Activated CD4-positive, alpha-beta T cell treated with anti-CD3 and anti-CD28 coated beads for 36 hours (primary cell): ENCODE measurements at places on chromosomes 5 and 9.

DNA sequence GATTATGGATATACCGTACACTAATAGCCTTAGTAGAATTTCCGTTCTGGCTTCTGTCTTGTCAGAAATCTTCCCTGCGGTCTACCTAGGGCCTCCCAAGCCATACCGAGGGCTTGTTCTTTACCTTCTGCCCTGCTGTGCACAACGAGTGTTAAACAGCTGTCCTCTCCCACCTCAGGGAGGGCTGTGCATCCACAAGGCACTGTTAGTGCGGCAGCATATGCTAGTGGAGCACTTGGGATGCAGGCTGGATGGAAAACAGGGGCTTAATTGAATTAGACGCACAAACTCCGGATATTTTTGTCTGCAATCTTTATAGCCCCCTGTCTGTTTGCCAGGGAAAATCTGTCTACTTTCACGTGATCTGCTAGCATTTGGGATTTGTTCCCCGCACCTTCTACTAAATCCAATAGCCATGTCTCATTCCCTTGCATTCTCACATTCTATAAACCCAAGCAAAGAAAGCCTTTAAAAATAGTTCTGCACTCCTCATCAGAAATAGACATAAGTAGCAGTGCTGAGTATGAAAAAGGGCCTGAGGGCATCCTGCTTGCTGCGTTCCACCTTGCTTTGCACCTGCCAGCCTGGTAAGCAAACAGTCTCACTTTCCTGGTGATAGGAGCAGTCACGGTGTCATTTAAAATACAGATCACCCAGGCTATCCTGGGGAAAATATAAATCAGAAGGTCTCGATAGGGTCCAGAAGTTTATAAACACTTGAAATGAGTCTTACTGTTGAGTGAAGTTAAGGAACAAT lies 382.6 kb downstream of the RASEF start:
- DNase-seq: no peak

GRCh38 chr9:93316726-93317494 lies 133.0 kb downstream of the WNK2 start:
- DNase-seq: no peak

DNA sequence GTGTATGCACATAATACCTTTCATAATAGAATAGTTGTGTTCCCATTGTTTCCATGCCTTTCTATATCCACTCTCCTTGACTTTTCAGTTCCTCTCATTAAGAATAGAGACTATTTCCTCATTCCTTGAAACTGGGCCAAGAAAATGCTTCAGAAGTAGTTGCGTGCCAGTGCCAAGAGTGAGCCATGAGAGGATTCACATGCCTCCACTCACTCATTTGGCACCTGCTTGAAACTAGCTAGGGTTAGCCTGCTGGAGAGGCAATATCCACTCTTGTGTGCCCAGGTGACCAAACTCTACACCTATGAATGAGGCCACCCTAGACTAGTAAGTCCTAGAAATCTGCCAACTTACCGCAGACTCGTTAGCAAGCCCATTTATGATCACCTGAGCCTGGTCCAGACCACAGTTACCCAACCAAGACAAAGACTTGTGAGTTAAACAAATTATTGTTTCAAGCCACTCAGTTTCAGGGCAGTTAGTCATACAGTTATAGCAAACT lies 276.3 kb downstream of the EPB41L4A start:
- no peak for DNase-seq

GRCh38 chr9:114787781-114788498 lies 17.9 kb downstream of the TNFSF15 start:
- DNase-seq: no peak

DNA sequence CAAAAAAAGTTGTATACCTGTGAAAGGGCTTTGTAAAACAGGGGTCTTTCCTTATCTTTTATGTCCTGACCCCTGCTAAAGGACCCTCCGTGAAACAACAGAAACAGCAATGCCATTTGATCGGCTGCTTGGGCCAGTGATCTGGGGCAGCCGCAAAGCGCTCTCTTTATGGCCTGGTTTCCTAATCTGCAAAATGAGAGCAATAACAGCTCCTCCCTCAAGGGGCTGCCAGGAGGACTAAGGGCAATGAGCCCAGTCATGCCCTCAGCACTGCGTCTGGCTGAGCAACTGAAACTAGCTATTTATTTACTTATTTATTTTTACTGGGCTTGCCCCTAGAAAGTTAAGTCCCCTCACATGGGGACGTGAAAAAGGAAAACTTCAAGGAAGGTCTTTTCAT lies 18.3 kb downstream of the CMBL start:
- no peak for DNase-seq

DNA sequence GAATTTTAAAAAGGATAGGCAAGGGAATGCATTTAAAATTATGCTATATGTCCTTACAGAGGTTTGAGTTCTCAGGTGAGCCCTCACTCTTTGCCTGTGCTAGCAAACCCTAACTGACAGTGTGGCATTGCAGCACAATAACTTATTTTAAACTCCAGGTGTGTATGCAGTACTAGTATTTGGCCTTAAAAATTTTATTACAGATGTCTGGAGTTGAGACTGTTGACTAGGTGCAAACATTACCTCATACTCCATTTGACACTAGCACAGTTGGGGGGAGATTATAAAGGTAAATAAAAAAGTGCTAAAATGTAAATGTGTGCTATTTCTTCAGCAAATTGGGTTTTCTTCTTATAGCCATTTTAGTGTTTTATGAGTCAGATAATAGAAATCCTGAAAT lies 407.7 kb downstream of the SH3GL2 start:
- DNase-seq: no peak

GRCh38 chr9:72592502-72593403 lies 71.3 kb downstream of the TMC1 start:
- peak; percentile 29 for DNase-seq

- DNase-seq: no peak
These were observed 134.8 kb downstream of the FBXL7 start for GRCh38 chr5:15634591-15635288.
